ENCODE measurements at places on chromosomes 7 and 10. TPM values are rescaled to one million over a fixed set of nuclear protein-coding genes. Genes with fewer than 3 reads are reported as not detected.

GRCh38 chr7:144723301-144723700, 112.6 kb downstream of the TPK1 start:
- H3K27ac ChIP-seq = no peak overlapping the region
- H3K4me1 ChIP-seq = no peaks in the 10 kb centered on the region
- no peak for DNase-seq
- H3K27me3 ChIP-seq = no peaks in the 10 kb centered on the region

DNA sequence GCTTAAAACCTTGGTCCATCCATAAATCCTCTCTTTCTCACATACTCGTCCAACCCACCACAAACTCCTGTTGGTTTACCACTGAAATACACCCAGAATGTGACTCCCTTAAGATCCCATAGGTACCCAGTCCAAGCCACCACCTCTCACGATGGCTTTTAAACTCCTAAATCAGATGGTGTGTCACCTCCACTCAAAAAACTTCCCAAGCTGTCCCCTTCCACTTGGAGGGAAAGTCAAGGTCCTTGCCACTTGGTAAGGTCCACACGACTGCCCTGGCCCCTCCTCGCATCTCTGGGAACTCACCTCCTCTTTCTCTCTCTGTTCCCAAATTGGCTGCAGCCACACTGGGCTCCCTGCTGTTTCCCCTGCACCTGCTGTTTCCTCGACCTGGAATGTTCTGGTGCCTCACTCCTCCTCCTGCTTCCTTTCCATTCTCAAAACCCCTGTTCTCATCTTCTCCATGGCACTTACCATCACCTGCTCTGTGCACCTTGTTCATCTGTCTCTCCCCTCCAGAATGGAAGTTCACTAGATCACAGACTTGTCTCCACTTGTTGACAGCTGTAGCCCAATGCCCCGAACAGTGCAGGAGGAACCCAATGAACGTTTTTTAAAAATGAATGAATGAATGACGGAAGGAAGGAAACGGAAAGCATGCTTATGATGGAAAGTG, 23.0 kb downstream of the ZFAND2A start:
- no peaks in the 10 kb centered on the region for H3K36me3 ChIP-seq
- DNase-seq = no peak
- no peaks in the 10 kb centered on the region for H3K27me3 ChIP-seq

DNA sequence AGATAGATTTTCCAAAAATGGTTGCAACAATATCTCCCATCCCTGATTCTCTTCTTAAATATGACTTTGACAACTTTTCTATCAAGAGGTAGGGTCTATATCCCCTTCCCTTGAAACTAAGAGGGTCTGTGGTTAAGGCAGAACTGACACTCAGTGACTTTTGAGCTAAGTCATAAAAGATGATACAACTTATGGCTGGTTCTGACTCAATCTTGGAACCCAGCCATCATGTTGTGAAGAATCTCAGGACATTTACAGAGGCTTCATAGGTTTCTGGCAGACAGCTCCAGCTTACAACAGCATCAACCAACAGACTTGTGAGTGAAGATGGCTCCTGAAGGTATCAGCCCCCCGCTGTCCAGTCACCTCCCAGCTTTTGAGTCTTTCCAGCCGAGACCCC, 203.5 kb downstream of the RNLS start:
- DNase-seq = no peak
- no peaks in the 10 kb centered on the region for H3K36me3 ChIP-seq
- no peaks in the 10 kb centered on the region for H3K4me1 ChIP-seq
- no peak overlapping the region for H3K4me3 ChIP-seq
- no peak overlapping the region for H3K27ac ChIP-seq
- H3K27me3 ChIP-seq = no peaks in the 10 kb centered on the region

GRCh38 chr7:41970941-41971340, 266.1 kb downstream of the GLI3 start:
- H3K27ac ChIP-seq = no peak overlapping the region
- H3K27me3 ChIP-seq = no peaks in the 10 kb centered on the region
- no peak overlapping the region for H3K4me3 ChIP-seq

- H3K27ac ChIP-seq = no peak overlapping the region
- H3K27me3 ChIP-seq = no peaks in the 10 kb centered on the region
- peaks cover 2% of the 10 kb centered on the region for H3K4me1 ChIP-seq
- H3K36me3 ChIP-seq = no peaks in the 10 kb centered on the region
- H3K4me3 ChIP-seq = no peak overlapping the region
These were observed 2.6 kb upstream of the METTL27 start for GRCh38 chr7:73844848-73845460.

DNA sequence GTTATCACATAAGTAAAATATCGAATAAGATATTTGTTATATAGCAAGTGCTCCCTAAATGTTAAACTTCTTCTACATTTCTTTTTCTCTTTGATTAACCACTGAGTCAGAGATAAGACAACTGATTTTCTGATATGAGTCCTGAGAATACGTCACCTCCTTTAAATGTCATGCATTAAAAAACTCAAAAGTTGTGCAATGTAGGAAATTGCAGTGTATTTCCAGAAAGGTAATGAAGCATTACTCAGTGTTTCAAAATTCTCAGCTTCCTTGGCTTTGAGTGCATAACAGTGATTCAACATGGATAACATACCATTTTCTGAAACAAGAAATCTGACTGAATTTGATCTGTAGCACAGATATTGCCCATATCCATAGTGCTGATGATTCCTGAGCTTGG, 155.8 kb downstream of the BMPER start:
- no peaks in the 10 kb centered on the region for H3K27me3 ChIP-seq
- peaks cover 5% of the 10 kb centered on the region for H3K4me1 ChIP-seq
- peak; percentile 50 for DNase-seq
- no peak overlapping the region for H3K4me3 ChIP-seq
- no peak overlapping the region for H3K27ac ChIP-seq
- H3K36me3 ChIP-seq = no peaks in the 10 kb centered on the region

GRCh38 chr10:14982744-14983143, 23.6 kb downstream of the MEIG1 start:
- no peaks in the 10 kb centered on the region for H3K4me1 ChIP-seq
- H3K4me3 ChIP-seq = no peak overlapping the region
- DNase-seq = no peak
- H3K27me3 ChIP-seq = no peaks in the 10 kb centered on the region
- no peaks in the 10 kb centered on the region for H3K36me3 ChIP-seq
- no peak overlapping the region for H3K27ac ChIP-seq

GRCh38 chr10:131130025-131130424, 181.5 kb downstream of the TCERG1L start:
- no peak for DNase-seq
- no peaks in the 10 kb centered on the region for H3K27me3 ChIP-seq
- H3K36me3 ChIP-seq = no peaks in the 10 kb centered on the region
- H3K27ac ChIP-seq = no peak overlapping the region
- H3K4me3 ChIP-seq = no peak overlapping the region

- H3K4me1 ChIP-seq = peaks cover 8% of the 10 kb centered on the region
- no peak overlapping the region for H3K4me3 ChIP-seq
- no peaks in the 10 kb centered on the region for H3K36me3 ChIP-seq
- no peak overlapping the region for H3K27ac ChIP-seq
These were observed 50.2 kb downstream of the TFAM start for GRCh38 chr10:58435297-58435985.

DNA sequence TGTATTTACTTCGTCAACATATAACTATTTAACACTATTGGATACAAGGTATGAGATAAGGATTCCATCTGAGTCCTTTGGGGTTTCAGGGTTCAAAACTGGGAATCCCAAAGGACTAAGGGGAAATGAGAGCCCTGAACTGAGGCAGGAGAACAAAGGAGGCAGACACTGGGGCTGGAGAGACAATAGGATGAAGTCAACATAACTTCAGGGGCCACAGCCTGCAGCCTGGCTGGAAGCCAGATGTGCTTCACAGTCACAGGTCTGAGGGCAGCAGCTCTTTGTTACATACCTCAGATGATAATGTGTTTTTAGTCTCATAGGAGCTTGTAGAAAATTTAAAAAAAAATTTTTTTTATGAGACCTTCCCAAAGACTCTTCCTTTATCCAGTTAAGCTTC, 73.3 kb downstream of the NRF1 start:
- no peak overlapping the region for H3K4me3 ChIP-seq
- H3K27me3 ChIP-seq = no peaks in the 10 kb centered on the region
- H3K4me1 ChIP-seq = peaks cover 4% of the 10 kb centered on the region
- peak; percentile 66 for DNase-seq
- no peaks in the 10 kb centered on the region for H3K36me3 ChIP-seq

DNA sequence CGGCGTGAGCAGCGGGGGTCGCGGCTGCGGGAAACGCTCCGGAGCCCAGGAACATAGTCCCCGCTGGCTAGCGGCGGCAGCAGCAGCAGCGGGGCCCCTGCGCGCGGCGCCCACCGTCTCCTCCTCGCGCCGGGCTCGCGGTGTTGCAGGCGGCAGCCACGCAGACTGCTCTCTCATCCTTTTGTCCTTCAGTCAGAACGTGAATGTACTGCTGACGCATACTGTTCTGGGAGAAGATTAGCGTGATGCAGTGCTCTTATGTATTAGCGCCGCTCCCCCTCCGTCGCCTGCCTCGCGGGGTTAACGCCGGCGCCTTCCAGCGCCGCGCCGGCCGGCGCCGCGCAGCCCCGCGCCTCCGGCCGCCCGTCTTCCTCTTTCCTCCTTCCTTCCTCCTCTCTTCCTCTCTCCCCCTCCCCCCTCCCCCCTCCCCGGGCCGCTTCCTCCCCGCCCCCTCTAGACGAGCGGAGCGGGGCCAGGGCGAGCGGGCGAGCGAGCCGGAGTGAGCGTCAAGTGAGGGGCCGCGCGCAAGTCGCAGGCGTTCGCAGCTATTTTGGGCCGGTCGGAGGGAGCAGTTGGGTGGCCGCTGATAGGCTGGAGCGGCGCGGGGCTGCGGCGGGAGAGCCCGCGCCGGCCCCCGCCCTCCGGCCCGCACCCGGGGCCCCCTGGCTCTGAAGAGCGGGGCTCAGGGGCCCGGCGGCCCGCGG, 816 bp upstream of the LRRC4 start:
- no peaks in the 10 kb centered on the region for H3K27me3 ChIP-seq
- no peaks in the 10 kb centered on the region for H3K36me3 ChIP-seq
- H3K4me3 ChIP-seq = peak overlapping the region; percentile 45
- no peak overlapping the region for H3K27ac ChIP-seq
- peak; percentile 85 for DNase-seq
- H3K4me1 ChIP-seq = peaks cover 6% of the 10 kb centered on the region

GRCh38 chr7:154769527-154769926, 233.4 kb downstream of the PAXIP1 start:
- no peak overlapping the region for H3K27ac ChIP-seq
- H3K36me3 ChIP-seq = no peaks in the 10 kb centered on the region
- H3K4me1 ChIP-seq = no peaks in the 10 kb centered on the region

DNA sequence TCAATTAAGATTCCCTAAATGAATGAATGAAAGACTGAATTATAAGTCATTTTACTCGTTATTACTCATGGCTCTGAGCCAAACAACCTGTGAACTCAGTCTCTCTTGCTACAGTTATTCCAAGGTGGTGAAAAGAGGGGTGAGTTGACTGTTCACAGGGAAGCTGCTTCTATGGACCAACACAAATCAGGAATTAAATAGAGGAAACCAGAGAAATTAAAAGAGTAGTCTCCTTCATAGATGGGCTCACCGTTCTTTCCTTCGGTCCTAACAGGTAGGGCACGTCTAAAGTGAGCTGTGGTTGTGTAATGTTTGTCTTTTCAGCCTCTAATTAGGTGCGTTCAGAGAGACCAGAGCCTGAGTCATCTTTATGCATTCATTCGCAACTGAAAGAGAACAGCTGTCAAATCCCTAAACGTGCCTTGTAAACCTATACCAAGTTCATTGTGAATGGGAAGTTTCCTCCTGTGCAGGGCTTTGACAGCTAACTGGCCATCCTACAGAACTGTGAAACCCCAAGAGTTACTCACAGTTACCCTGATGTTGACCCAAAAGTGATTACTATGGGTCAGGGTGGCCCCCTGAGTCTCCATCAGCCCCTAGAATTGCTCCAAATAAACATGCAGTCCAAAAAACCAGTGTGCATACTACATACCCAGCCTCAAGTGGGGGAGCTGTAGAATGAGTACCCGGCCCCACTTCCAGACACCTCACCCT, 18.2 kb upstream of the C10orf53 start:
- no peak for DNase-seq
- H3K4me1 ChIP-seq = no peaks in the 10 kb centered on the region
- no peak overlapping the region for H3K4me3 ChIP-seq
- H3K36me3 ChIP-seq = no peaks in the 10 kb centered on the region

DNA sequence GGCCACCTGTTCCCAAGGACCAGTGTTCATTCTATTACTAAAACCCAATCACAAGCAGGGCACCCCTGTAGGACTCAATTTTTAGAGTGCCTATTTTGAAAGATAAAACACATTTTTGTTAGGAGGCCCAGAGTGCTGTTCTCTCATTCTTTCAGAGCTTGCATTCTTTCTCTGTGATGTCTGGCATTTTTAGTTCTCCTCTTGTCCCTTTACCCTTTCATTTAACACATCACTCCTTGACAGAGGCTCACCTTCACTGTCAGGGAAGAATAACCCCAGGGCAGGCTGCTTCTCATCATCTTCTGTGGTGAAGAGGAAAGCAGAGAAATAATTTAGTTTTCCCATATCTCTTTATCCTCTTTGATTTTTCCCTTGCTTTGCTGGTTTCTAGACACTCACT, 73.9 kb downstream of the CHRM2 start:
- no peak overlapping the region for H3K27ac ChIP-seq
- no peaks in the 10 kb centered on the region for H3K36me3 ChIP-seq
- H3K4me3 ChIP-seq = no peak overlapping the region

GRCh38 chr7:123131556-123131955, 68.2 kb downstream of the SLC13A1 start:
- no peaks in the 10 kb centered on the region for H3K27me3 ChIP-seq
- no peak overlapping the region for H3K4me3 ChIP-seq
- no peak overlapping the region for H3K27ac ChIP-seq
- H3K36me3 ChIP-seq = no peaks in the 10 kb centered on the region
- H3K4me1 ChIP-seq = no peaks in the 10 kb centered on the region

DNA sequence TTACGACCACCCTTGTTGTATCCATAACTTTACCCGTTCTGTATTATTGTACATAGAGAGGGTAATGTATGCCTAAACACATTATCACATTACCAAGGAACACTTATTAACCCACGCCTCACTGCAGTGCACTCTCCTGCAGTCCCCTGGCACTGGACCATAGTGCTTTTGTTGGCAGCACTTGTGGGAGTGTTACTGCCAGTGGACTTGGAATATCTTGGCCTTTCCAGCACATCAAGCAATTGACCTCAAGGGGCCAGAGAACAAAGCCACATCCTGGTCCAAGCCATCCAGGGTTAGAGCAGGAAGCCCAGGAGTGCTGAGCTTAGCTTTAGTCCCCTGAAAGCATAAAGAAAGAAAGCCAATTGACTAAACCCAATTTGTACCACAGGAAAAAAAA, 304.2 kb downstream of the PCDH15 start:
- peak; percentile 79 for DNase-seq
- no peaks in the 10 kb centered on the region for H3K36me3 ChIP-seq
- H3K4me1 ChIP-seq = no peaks in the 10 kb centered on the region

GRCh38 chr10:74096777-74097176, 53.9 kb downstream of the AP3M1 start:
- no peak for DNase-seq
- H3K36me3 ChIP-seq = peaks cover 38% of the 10 kb centered on the region
- H3K4me1 ChIP-seq = no peaks in the 10 kb centered on the region
- H3K4me3 ChIP-seq = no peak overlapping the region
- H3K27me3 ChIP-seq = no peaks in the 10 kb centered on the region
- no peak overlapping the region for H3K27ac ChIP-seq

CELF2 gene
- total RNA-seq = 42.6 TPM

FBXL15 gene
- total RNA-seq = 10.7 TPM

TBXAS1 gene
- 2.3 TPM for total RNA-seq

CHAT gene
- not detected for total RNA-seq

AKR1B15 gene
- total RNA-seq = not detected

PAPOLB gene
- 0.07 TPM for total RNA-seq

ATOH7 gene
- not detected for total RNA-seq

ABCB1 gene
- 13.4 TPM for total RNA-seq

NUP42 gene
- 40.0 TPM for total RNA-seq

CFAP70 gene
- total RNA-seq = 0.27 TPM

NRP1 gene
- total RNA-seq = 306 TPM
